ENCODE measurements at places on chromosomes 2 and 18. TPM values are rescaled to one million over a fixed set of nuclear protein-coding genes. Genes with fewer than 3 reads are reported as not detected.

Gene ICOS
- total RNA-seq: 3.0 TPM

Gene PCARE
- total RNA-seq: 0.95 TPM

Gene ITSN2
- 92.8 TPM for total RNA-seq

Gene ANKRD30B
- not detected for total RNA-seq

Gene AMER3
- total RNA-seq: not detected

DNA sequence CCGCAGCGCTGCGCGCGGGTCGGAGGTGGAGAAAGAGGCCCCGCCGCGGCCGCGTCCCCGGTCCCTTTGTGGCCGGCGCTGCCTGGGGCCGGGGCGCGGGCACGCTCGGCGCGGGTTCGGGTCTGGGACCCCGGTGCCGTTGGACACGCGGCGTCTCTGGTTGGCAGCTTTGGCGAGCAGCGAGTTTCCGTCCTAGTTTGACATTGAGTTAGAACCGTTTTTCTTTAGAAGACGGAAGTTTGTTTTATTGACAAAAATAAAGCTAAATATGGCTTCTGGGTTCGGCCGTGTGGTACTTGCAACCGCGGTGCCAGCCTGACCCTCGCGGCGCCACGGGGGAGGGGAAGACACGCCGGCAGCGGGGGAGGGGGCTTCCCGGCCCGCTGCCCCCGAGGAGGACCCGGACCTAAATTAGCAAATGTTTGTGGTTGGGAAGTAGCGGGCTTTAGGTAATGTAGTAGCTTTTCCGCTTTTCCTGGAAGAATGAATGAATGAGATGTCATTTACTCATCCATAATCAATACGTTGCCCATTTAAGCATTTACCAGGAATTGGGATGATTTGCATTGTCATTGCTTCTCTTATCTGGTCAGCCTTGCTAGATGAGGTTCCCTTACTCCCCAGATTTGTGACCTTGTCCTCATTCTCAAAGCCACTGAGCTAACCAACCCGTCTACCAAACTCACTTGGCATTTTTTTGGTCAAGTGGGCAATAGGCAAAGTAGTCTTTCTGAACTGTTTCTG, 530 bp downstream of the GALNT1 start:
- H3K36me3 ChIP-seq: no peaks in the 10 kb centered on the region
- H3K4me3 ChIP-seq: peak overlapping the region; percentile 68
- H3K4me1 ChIP-seq: peaks cover 23% of the 10 kb centered on the region
- peak overlapping the region; percentile 78 for H3K27ac ChIP-seq
- H3K27me3 ChIP-seq: no peaks in the 10 kb centered on the region

- H3K27me3 ChIP-seq: no peaks in the 10 kb centered on the region
- H3K27ac ChIP-seq: no peak overlapping the region
- no peak overlapping the region for H3K4me3 ChIP-seq
- no peaks in the 10 kb centered on the region for H3K36me3 ChIP-seq
Observed at GRCh38 chr2:159818940-159819339, 20.9 kb upstream of the CD302 start.

GRCh38 chr2:39080152-39080551, 40.7 kb downstream of the SOS1 start:
- H3K27me3 ChIP-seq: no peaks in the 10 kb centered on the region
- no peak overlapping the region for H3K27ac ChIP-seq
- peaks cover 13% of the 10 kb centered on the region for H3K4me1 ChIP-seq
- H3K4me3 ChIP-seq: no peak overlapping the region
- no peaks in the 10 kb centered on the region for H3K36me3 ChIP-seq
- DNase-seq: no peak

- no peak overlapping the region for H3K4me3 ChIP-seq
- H3K27me3 ChIP-seq: no peaks in the 10 kb centered on the region
- H3K27ac ChIP-seq: no peak overlapping the region
- peaks cover 6% of the 10 kb centered on the region for H3K4me1 ChIP-seq
- peak; percentile 30 for DNase-seq
- H3K36me3 ChIP-seq: no peaks in the 10 kb centered on the region
Observed at GRCh38 chr2:213189001-213189899, 37.8 kb upstream of the IKZF2 start.

DNA sequence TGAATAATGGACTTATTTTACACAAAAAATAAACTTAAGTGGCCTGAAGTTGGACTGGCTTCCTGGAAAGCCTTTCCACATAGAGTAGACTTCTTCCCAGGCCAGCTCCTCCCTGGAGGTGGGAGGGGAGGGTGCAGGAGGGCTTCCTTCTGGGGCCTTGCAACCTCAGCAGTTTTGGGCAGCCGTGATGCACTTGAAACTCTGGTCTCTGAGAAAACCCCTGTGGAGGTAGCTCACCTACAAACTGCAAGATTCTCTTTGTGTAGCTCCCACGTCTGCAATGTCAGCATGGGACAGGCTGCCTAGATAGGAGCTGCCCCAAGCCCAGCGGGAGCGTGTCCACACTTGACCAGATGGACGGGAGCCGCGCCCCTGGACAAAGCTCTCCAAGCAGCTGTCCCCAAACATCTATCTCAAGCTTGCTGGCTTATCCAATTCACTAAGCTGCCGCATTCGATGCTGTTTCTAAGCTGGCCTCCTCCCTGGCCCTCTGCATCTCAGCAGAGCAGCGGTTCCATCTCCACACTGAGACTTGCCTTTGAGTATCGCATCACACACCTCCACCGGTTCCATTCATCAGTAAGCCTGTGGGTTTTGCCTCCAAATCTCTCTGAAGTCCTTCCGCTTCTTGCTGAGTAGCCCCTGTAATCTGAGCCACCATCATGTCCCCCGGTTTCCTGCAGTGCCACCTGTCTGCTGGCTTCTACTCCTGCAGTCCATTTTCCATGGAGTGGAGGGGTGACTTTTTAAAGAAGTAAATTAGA, 1.6 kb upstream of the LPIN1 start:
- no peak for DNase-seq
- H3K4me3 ChIP-seq: peak overlapping the region; percentile 28
- H3K27ac ChIP-seq: peak overlapping the region; percentile 66

- DNase-seq: no peak
- peaks cover 32% of the 10 kb centered on the region for H3K4me1 ChIP-seq
- H3K4me3 ChIP-seq: peak overlapping the region; percentile 81
- peak overlapping the region; percentile 95 for H3K27ac ChIP-seq
- no peaks in the 10 kb centered on the region for H3K36me3 ChIP-seq
- no peaks in the 10 kb centered on the region for H3K27me3 ChIP-seq
Observed at GRCh38 chr2:147845411-147845971, 662 bp downstream of the ACVR2A start.

DNA sequence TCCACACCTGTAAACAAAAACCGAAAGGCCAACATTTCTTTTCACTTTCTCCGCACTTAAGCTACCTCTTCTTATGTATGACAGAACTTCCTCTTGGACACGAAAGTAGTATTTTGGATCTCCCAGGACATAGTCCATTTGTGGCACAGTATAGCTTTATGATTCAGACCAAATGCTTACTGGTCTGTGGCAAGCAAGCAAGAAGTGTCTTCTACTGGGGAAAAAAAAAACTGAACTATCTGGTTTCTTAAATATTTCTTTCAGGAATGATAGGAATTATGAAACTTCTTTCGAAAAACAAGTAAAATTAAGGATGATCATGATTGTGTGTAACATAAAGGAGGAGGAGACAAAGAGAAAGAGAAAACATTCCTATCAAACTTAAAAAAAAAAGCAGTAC, 33.6 kb downstream of the SRBD1 start:
- H3K27me3 ChIP-seq: no peaks in the 10 kb centered on the region
- H3K27ac ChIP-seq: no peak overlapping the region
- H3K36me3 ChIP-seq: peaks cover 21% of the 10 kb centered on the region
- no peak for DNase-seq

GRCh38 chr18:72160510-72161445, 383.4 kb downstream of the CBLN2 start:
- H3K27ac ChIP-seq: no peak overlapping the region
- H3K4me3 ChIP-seq: no peak overlapping the region
- DNase-seq: no peak
